ENCODE measurements at places on chromosomes 2 and 18.
A peak's percentile ranks its signal among the peaks of the same experiment; 100 is the strongest.

DNA sequence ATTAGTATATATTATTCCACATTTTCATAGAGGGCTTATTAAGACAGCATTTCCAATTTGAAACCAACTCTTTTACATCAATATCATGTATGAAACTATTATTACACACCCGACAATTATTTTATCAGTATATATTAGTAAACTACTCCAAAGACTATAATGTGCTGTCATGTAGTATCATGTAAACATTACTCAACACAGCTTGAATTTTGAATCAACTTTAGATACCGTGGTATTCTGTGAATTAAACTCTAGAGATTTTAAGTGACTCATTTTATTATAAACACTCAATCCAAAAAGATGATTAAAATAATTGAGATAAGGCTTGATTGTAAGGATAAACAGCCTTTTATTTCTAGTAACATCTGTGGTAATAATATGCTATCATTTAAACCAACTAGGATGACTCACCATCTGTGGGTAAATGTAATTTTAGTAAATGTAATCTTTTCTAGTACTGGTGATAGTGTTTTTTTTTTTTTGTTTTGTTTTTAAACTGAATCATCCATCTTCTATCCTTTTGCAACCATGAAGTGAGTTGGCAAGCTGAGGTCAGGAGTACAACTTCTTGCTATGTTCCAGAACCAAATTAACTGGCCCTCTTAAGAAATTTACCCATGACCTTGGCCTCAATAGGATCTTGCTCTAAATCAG, 144.3 kb upstream of the SMAD7 start:
- no peak for DNase-seq

DNA sequence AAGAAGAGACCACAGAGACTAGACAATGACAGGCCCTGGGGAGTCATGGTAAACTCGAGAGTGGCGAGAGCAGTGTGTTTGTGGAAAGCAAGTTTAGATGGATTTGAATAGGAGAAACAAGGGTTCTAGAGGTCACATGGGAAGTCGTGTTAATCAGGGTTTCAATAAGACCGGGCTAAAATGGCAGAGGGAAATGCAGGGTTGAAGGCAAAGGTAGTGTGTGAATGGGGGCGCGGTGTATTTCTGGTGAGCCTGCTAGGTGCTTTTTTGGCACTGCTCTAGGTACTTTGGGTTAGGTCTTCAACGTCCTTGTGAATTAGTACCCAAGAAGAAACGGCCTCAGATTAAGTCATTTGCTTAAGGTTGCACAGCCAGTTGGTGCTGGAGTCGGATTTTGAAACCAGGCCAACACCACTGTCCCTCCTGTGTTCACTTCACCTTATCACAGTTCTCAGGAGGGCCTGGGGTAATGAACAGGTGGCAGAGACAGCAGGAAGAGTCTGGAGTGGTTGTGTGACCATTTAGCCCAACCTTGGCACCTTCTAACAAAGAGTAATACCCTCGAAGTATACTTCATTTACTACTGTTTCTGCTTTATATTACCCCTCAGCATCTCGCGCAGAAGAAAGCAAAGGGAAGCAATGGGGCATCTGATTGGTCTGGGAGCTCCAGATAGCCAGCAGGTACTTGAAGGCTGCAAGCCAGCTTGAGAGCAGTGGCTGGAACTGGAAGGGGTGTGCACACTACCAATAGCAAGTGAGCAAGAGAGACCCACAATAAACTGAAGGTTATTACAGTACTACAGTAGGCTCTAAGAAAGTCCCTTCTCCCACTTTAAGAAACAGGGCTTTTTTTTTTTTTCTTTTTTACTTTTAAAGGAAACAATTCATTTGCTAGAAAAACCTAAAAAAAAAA, 33.4 kb upstream of the GAREM2 start:
- no peak for DNase-seq

GRCh38 chr2:168521053-168521741, 65.1 kb downstream of the CERS6 start:
- no peak for DNase-seq

DNA sequence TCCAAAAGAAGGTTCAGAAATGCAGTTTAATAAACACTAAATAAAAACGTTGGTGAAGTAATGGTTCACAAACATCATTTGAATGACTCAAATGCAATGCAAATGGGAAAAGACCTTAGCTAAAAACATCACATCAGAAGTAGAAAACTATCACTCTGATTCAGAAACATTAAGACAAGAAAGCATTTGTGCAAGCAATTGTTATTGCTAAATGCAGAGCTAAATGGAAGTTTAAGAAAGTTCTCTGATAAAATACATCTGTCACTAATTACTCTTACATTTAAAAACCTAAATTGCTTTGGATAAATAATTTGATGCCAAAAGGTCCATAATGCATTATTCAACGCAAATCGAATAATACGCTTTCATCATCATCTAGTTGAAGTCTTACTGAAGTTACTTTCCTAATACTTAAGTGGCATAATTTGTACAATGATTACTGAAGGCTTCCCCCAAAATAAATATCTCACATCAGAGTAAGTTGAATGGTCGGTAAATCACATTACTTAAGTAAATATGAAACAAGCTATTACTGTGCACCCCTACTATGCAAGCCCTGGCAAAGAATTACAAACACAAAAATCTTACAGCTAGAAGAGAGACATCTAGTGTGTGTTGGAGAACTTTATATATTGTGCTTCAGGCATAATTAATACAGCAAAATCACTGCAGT, 105.7 kb upstream of the KCTD1 start:
- DNase-seq = peak; percentile 5

DNA sequence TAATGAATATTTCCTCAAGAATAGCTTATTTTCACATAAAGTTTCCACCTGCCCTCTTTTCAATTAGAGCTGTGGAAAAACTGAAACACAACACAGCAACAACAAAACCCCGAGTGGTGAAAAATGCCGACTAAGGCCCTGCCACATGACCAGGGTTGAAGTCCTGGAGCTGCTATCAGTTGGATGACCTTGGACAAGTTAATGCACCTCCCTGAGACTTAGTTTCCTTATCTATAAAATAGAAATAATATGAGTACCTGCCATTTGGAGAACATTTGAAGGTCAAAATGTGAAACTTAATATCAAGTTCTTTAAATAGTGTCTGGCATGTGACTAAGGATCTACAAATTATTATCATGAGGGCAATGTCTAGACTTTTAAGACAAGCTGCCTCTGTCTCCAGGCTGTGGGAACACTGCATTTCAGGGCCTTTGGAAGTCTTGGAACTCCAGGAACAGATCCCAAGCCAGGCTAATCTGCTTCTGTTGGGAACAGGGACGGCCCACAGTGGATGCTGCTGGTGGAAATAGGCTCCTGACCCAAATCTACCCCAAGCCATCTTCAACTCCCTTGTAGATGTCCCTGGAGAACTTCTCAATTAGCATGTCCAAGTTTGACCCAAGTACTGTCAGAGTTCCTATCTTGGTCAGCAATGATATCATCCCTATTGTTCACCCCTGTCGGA, 42.0 kb upstream of the TRIB2 start:
- DNase-seq = no peak

- DNase-seq = no peak
Measured at GRCh38 chr2:217338306-217338916, 478.5 kb upstream of the TNP1 start.

GRCh38 chr2:174009488-174010223, 44.5 kb upstream of the SP3 start:
- DNase-seq = no peak

DNA sequence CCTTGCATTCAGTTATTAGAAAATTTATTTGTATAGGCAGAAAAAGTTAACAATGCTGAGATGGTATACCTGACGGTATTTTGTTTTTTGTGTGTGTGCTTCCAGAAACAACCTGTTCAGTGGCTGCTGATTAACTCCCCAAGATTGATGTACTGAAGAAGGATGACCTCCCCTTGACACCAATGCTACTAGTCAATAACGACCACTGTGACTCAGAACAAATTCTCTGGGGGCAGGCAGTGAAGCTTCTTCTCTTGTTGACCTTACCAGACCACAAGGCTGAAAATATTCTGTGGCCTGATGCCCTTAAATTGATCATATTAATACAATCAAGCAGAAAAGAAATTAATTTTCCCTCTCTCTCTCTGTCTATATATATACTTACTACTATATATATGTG, 1182.9 kb upstream of the CRIM1 start:
- no peak for DNase-seq

DNA sequence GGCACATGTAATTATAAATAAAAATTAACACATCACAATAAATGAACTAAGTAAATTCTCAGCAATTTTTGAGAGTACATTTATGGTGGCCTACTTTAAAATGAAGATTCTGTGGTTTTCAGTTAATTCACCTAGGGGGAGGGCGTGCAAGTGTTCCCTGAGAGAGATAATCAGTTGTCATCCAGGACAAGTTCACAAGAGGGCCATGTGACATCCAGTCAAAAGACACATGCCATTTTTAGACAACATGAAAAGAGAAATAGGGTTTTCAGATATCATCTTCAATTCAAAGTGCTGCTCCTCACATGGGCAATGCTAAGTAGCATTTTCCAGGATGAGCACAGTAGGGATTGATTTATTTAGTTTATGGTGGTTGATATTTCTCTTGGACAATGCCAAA, 393.7 kb downstream of the STK39 start:
- DNase-seq = no peak

- no peak for DNase-seq
Measured at GRCh38 chr2:95087379-95087778, 34.2 kb downstream of the MRPS5 start.

GRCh38 chr18:68662754-68663153, 52.2 kb downstream of the TMX3 start:
- DNase-seq = peak; percentile 26

GRCh38 chr18:69686861-69687260, 260.8 kb downstream of the CD226 start:
- no peak for DNase-seq

GRCh38 chr18:21398121-21398520, 156.1 kb downstream of the GREB1L start:
- DNase-seq = no peak

GRCh38 chr2:5235701-5236100, 456.5 kb upstream of the SOX11 start:
- DNase-seq = no peak

GRCh38 chr2:229714736-229715541, 584 bp upstream of the DNER start:
- DNase-seq = peak; percentile 81

DNA sequence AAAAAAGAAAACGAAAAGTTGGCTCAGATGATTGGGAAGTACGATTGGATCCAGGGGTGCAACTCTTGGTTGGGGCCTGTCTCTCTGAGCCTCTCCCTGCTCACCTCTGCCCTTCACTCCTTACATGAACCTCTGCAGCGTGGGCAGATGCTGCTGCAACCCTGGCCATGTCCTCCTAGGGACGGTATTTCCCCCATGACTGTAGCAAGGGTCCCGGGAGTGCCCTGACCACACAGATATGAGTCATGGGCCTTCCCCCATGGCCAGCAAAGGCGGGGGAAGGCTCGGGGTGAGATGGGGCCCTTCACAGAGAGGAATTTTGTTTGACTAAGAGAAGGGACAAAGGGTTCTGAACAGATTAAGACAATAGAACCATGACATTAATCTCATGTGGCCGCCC, 129.0 kb downstream of the NCK2 start:
- DNase-seq = peak; percentile 65

GRCh38 chr2:182064019-182064778, 78.5 kb downstream of the PPP1R1C start:
- DNase-seq = no peak

- no peak for DNase-seq
Measured at GRCh38 chr2:204738721-204739120, 193.4 kb downstream of the PARD3B start.

GRCh38 chr2:102119255-102119654, 23.3 kb upstream of the IL1R1 start:
- no peak for DNase-seq

DNA sequence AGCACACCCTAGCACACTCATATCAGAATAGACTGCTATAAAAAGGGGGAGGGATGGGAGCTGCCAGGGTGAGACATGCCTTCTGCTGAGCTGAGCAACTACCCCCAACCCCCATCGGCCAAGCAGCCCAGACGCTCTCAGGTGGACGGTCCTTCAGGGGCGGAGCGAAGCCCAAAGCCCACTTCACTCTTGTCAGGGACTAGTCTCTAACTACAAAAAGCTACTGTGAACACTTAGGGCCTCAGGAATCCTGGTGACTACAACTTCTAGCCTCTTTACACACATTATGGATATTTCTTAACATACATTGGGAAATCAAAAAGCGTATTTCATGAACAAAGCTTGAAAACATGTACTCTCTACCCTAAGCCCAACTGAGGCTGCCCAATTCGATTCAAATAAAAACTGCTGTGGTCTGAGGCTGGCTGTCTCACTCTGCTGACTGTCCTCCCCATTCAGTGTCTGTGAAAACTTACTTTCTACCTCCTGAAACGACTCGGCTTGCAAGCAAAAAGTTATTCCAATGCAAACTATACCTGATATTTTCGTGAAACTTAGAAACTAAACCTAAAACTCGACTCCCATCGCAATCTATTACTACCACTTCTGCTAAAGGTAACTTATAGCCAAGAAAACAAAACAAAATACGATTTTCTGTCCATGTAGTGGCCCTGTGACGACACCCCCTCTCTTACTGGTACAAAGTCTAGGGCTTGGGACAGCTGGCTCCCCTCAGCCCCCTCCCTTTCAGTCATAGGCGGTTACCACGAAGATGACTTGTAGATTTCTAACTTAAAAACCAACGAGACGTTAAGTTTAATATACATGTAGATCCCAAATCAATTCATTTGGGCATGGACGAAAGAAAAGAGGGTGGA, 1.2 kb downstream of the SERTAD2 start:
- peak; percentile 65 for DNase-seq

GRCh38 chr2:123961576-123961975, 63.5 kb upstream of the CNTNAP5 start:
- DNase-seq = no peak

DNA sequence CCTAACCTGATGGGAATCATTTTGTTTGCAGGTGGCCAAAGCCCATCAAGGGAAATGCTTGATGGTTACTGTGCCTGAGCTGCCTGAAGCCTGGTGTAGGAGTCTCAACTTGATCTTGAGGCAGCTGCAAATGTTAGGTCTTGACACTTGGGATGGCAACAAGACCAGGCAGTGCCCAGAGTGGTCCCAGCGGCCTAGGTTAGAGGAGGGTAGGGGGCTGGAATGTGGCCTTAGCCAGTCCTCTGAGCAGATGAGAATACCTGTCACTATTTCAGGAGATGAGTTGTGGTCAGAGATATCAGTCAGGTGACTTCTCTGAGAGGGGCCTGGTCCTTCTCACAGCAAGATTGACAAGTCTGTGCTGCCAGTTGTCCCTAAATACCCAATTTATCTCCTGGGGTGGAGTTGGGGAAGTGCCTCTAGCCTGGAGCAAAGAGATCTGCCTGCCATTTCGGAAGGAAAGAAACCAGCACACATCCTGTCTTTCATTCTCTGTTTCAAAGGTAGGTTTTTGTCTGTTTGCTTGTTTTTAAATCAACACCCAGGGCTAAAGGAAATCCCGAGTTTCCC, 13.4 kb downstream of the SPTBN1 start:
- DNase-seq = no peak

GRCh38 chr2:42906557-42907411, 114.4 kb upstream of the HAAO start:
- DNase-seq = no peak
